Chondrocyte (in vitro differentiated cells): ENCODE measurements at places on chromosomes 1 and 21.

- no peaks in the 10 kb centered on the region for H3K36me3 ChIP-seq
- no peak for DNase-seq
- H3K4me1 ChIP-seq, result peaks cover 13% of the 10 kb centered on the region
Observed at GRCh38 chr1:110083061-110083865, 12.8 kb upstream of the ALX3 start.

- no peaks in the 10 kb centered on the region for H3K36me3 ChIP-seq
- H3K27me3 ChIP-seq, result peaks cover 2% of the 10 kb centered on the region
- H3K4me1 ChIP-seq, result peaks cover 8% of the 10 kb centered on the region
- H3K4me3 ChIP-seq, result no peak overlapping the region
Observed at GRCh38 chr1:186761358-186761757, 67.4 kb upstream of the PLA2G4A start.

- H3K36me3 ChIP-seq, result no peaks in the 10 kb centered on the region
- no peak overlapping the region for H3K27ac ChIP-seq
- H3K4me1 ChIP-seq, result no peaks in the 10 kb centered on the region
- H3K4me3 ChIP-seq, result no peak overlapping the region
- no peak for DNase-seq
Observed at GRCh38 chr1:168509875-168510791, 33.7 kb downstream of the XCL2 start.

GRCh38 chr1:30627206-30627605 is 96.2 kb downstream of the MATN1 start:
- H3K27me3 ChIP-seq, result peaks cover 22% of the 10 kb centered on the region
- DNase-seq, result no peak
- no peak overlapping the region for H3K4me3 ChIP-seq
- no peaks in the 10 kb centered on the region for H3K4me1 ChIP-seq

GRCh38 chr1:2194898-2195673 is 514 bp upstream of the FAAP20 start:
- no peaks in the 10 kb centered on the region for H3K36me3 ChIP-seq
- H3K27me3 ChIP-seq, result no peaks in the 10 kb centered on the region
- DNase-seq, result no peak
- peaks cover 42% of the 10 kb centered on the region for H3K4me1 ChIP-seq
- H3K27ac ChIP-seq, result peak overlapping the region; percentile 88

GRCh38 chr21:25215698-25216384 is 391.4 kb downstream of the MRPL39 start:
- H3K27ac ChIP-seq, result no peak overlapping the region
- H3K36me3 ChIP-seq, result no peaks in the 10 kb centered on the region
- H3K4me1 ChIP-seq, result no peaks in the 10 kb centered on the region
- H3K4me3 ChIP-seq, result no peak overlapping the region

- DNase-seq, result no peak
- peak overlapping the region; percentile 69 for H3K27ac ChIP-seq
- H3K4me3 ChIP-seq, result no peak overlapping the region
- H3K27me3 ChIP-seq, result no peaks in the 10 kb centered on the region
- peaks cover 54% of the 10 kb centered on the region for H3K4me1 ChIP-seq
- peaks cover 18% of the 10 kb centered on the region for H3K36me3 ChIP-seq
Observed at GRCh38 chr1:184890539-184890973, 83.8 kb downstream of the NIBAN1 start.

GRCh38 chr1:92298213-92298572 is 594 bp downstream of the GLMN start:
- no peak for DNase-seq
- peaks cover 7% of the 10 kb centered on the region for H3K36me3 ChIP-seq
- H3K4me1 ChIP-seq, result peaks cover 31% of the 10 kb centered on the region
- H3K4me3 ChIP-seq, result peak overlapping the region; percentile 90
- no peaks in the 10 kb centered on the region for H3K27me3 ChIP-seq
- H3K27ac ChIP-seq, result peak overlapping the region; percentile 95

DNA sequence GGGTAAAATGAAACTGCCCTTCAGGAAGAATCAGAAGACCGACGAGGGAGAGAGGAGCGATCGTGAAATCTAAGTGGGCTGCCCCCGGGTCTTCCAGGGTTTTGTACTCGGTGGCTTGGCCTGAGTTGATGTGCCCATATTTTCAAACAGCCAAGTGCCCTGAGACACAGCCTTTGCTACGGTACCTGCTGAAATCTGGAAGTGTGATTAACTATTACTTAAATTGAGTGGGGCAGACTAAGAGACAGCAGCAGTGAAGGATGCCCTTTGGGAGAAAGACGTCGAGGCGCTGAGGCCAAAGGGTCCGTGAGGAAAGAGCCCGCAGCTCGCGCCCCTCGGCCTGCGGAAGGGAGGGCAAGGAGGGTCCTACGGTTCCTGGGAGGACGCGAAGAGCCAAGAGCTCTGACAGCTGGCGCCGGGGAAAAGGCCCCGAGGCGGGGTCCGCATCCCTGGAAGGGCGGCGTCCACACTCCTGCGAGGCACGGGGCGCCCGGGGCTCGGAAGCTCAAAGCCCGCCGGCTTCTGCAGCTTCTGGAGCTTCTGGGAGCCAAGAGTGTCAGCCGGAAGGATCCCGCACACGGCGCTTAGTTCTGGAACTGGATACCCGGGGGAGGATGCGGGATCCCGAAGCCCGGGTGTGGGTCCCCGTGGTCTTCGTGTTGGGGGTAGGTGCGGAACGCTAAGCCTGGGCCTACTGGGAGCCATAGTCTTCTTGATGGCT is 15.4 kb upstream of the RNU1-4 start:
- H3K27me3 ChIP-seq, result no peaks in the 10 kb centered on the region
- no peak overlapping the region for H3K27ac ChIP-seq
- H3K4me3 ChIP-seq, result no peak overlapping the region
- no peaks in the 10 kb centered on the region for H3K4me1 ChIP-seq
- H3K36me3 ChIP-seq, result no peaks in the 10 kb centered on the region
- peak; percentile 98 for DNase-seq
